CD4-positive, alpha-beta T cell treated with Interleukin-4 for 1 hour (primary cell): ENCODE measurements at places on chromosomes 4 and X.
A peak's percentile ranks its signal among the peaks of the same experiment; 100 is the strongest.

DNA sequence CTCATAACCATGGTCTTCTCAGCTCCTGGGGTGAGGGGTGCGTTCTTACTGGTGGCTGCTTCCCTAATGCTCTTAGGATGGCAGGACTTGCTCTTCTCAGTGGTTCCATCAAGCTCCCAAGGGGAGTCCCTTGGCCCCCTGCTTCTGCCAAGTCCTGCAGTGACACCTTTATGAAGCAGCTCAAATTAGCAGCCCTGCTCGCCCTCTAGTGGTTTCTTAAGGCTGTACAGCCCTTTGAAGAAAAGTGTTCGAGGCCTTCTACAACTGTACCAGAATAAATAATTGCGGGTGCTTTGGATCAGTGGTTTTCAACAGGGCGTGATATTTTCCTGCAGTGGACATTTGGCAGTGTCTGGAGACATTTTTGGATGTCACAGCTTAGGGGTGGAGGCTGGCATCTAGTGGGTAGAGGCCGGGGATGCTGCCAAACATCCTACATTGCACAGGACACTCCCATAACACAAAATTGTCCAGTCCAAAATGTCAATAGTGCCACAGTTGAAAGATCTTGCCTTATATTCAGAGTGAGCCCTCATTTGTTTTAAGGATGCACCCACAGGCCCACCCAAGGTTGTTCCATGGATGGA is 204.7 kb upstream of the S100G start:
- peak; percentile 46 for DNase-seq

- DNase-seq, result no peak
These were observed 44.5 kb downstream of the NEK1 start for GRCh38 chr4:169567916-169568315.

- DNase-seq, result no peak
These were observed 165.1 kb downstream of the GPAT3 start for GRCh38 chr4:83701041-83701440.

DNA sequence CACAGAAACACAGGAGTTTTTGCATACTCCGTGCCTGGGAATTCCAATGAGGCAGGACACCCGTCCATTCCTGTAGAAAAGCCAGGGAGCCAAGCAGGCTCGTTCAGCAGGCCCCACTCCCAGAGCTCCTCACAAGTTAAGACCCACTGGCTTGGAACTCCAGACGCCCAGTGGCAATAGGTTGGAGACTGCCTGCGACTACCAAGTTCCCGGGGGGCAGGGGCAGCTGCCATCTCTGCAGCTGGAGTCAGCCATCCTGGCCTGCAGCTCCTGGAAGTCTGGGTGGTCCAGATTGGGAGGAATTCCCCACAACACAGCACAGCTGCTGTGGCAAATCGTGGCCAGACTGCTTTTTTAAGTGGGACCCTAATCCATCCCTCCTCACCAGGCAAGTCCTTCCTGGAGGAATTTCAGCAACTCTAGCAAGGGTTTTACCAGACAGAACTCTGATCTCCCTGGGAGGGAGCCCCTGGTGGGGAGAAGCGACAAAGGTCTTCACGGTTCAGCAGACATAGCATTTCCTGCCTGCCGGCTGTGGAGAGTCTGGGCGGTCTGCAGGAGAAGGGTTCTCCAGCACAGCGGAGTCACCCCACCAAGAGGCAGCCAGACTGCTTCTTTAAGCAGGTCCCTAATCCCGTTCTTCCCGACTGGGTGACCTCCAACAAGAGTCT is 231.9 kb downstream of the STPG2 start:
- DNase-seq, result no peak

DNA sequence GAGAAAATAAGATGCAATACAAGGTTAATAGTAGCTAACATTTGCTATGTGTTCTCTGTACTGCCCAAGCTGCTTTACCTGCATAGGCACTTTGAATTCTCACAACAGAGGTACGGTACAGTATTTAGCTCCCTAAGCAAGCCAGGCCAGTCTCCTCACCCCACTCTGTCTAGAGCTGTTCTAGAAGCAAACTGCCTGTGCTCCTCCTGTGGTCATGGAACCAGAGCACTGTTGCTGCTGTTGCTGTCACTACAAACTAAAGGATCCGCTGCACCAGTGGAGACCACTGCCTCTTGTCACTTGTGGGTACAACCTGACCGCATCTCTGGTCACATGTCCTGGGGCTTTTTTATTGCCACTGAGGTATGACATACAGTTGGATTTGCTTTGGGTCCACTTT is 19.6 kb downstream of the ZNF330 start:
- DNase-seq, result no peak

GRCh38 chr4:13956947-13957346 is 329.4 kb upstream of the BOD1L1 start:
- DNase-seq, result no peak

DNA sequence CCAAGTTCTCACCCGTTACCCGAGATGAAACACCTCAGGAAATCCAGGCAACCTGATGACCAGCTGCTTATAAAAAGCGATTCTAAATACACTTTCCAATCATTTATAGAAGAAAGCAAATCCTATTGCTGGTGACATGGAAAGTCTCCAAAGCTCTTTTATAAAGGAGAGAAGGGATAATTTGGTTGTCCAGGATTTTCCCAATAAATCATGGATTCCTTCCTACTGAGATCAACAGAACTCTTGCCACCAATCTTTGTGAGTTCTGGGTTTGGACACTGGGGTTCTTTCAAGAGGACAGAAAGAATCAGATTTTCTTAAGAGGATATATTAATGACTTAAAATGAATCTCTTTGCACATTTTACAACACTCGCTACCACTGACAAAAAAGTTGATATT is 24.7 kb upstream of the SOD3 start:
- no peak for DNase-seq

DNA sequence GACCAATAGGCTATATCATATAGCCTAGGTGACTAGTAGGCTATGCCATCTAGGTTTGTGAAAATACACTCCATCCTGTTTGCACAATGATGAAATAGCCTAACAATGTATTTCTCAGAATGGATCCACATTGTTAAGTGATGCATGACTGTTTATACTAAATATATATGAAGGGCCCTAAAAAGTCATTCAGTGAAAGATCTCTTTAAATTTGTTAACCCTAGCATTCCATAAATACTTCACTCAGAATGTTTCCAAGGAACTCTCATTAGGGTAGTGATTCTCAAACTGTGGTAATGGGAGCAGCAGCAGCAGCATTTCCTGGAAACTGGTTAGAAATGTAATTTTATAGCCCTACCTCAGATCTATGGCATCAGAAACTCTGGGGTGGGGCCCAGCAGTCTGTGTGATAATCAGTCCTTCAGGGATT is 74.9 kb downstream of the PRRG1 start:
- DNase-seq, result no peak

DNA sequence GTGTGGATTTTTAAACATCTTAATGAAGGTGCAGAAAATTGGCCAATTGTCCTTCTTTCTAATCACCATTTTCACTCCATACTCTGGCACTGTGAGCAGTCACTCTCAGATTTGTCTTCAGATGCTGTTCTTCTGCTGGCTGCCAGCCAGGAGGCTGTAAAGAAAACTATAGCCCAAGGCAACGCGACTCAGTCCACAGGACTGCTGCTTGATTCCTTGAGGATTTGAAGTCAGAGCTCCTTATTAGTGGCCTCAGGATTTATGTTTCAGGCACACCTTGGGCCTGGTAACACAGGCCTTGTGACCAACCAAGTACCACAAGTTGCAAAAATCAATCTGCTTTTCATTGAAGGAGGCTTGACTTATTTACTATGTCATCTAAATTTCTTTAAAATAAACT is 342.6 kb downstream of the GPM6A start:
- DNase-seq, result no peak

GRCh38 chr4:71147261-71147660 is 153.8 kb downstream of the DCK start:
- DNase-seq, result no peak

DNA sequence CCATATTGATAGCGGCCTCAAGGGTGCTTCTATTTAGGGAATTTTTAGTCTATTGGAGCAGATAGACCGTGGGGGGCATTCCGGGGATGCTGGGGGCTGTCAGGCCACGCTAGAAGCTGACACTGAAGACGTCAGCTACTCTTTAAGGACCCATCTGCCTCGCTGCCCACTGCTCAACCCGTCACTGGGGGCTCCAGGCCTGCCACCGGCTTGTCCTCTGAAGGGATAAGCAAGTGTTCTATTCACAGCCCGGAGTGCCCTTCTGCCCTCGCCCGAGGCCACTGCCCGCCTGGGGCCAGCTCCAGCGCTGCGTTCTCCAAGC is 679 bp upstream of the MSL3 start:
- no peak for DNase-seq

DNA sequence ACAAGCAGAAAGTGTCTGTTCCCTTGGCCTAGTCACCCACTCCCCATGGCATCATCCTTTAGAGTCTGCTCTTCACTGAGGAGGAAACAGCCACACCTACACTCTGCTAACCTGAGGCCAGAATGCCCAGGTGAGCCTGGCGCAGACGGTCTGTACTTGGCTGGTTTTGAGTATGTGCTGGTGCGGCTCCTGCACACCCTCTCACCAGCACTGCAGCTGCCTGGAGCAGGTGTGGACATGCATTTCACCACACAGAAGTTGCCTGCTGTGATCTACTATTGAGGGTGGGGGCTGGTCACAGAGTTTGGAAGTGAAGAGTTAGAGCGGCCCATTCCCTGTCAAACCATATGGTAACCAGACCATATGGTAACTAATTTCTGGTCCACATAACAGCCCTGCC is 39.5 kb downstream of the KANTR start:
- DNase-seq, result no peak
